ENCODE measurements at places on chromosomes 13 and 19. TPM values are rescaled to one million over a fixed set of nuclear protein-coding genes. Genes with fewer than 3 reads are reported as not detected.

The CXCL17 gene
- 0.14 TPM for total RNA-seq

DNA sequence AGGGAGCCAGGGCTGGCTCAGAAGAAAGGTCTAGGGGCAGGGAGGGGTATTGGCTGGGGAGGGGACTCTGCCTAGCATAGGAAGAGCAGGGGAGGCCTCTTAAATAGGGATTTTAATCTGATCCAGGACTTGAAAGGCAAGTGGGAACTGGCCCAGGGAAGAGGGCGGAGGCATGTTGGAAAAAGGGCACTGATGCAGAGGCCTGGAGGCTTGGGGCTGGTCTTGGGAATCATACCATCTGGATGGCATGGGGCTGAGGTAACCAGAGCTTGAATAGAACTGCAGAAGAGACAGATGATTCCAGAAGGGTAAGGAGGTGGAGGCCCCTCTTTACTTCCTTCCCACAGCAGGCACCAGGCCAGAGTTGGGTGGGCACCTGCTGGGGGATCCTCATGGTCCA is 29.1 kb downstream of the CERS4 start:
- DNase-seq, result no peak

GRCh38 chr13:38361542-38362262 is 12.1 kb downstream of the UFM1 start:
- DNase-seq, result no peak

DNA sequence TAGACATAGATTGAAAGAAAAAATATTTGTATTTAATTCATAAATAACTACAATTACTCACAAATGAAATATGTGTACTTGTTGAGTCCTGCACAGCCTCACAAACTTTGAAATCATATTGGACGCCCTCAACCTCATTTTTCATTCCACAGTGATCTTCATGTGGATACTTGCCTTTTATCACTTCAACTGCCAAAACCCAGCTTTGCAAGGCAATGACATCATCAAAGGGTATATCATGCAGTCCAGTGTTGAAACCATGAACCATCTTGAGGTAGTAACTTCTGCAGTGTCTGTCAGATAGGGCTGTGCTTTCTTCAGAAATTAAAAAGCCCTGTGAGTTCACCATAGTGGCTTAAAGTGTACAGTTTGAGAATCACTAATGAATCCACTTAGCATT is 82.2 kb downstream of the HS6ST3 start:
- no peak for DNase-seq

DNA sequence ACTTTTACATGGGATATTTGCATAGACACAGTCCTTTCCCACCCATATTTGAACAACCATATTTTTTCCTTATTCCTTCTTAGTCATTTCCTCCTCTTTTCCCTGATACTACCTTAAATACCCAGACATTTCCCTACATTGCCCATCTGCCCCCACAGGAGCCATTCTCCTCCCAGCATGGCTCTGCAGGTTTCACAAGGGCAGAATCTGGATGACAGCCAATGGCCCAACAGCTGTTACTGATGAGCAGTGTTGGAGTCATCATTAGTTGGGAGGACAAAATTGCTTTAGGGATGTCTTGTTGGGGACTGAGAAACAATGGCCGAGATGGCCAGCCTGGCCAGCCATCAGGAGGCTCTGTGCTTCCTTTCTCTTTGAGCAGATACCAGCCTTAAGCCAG is 209.5 kb downstream of the KLF5 start:
- no peak for DNase-seq

All from thymus (tissue), 14 donors.